Amygdala (tissue), 56 donors: ENCODE measurements at places on chromosomes 16 and 17.
A peak's percentile ranks its signal among the peaks of the same experiment; 100 is the strongest.

- no peak for DNase-seq
These were observed 6.0 kb downstream of the CLEC16A start for GRCh38 chr16:10950393-10950792.

- DNase-seq, result no peak
These were observed at the start of gene GAST for GRCh38 chr17:41711669-41712400. GAST (plus strand) TSS chr17:41712331; CDS start chr17:41715437, 3,106 bp downstream.

DNA sequence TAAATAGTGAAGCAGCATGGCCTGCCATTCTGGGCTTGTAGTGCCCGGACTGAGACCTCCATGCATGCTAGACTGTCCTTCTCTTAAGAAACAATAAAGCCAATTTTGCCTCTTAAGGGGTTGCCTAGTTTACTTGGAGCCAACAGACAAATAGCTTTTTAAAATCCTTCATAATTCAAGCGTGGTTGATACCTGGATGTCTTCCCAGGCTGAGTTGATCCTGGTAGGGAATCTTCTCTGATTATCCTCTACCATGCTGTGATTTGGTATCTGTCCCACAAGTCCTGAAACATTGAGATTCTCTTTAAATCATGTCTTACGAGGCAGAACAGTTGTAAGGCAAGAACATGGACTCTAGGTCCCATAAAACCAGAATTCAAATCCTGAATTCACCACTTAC lies 359.6 kb upstream of the CCL2 start:
- DNase-seq, result no peak

DNA sequence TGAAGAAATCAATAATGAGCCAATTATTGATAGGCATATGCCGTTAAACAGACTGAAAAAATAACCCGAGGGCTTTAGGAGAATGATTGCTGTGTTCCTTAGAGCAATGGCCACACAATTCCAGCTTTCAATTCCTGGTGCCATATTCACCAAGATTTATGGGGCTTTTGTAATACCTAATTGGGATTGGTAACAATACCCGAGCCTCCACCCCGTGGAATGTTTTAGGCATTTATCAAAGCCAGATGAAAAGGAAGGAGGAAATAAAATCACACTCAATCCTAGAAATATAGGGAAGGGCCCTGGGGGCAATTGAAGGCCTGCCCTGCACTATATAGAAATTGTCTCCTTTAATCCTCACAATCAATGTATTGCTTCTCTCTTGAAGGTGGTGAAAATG lies 42.1 kb upstream of the MLYCD start:
- DNase-seq, result no peak

GRCh38 chr17:72187556-72187955 lies 66.7 kb downstream of the SOX9 start:
- no peak for DNase-seq

DNA sequence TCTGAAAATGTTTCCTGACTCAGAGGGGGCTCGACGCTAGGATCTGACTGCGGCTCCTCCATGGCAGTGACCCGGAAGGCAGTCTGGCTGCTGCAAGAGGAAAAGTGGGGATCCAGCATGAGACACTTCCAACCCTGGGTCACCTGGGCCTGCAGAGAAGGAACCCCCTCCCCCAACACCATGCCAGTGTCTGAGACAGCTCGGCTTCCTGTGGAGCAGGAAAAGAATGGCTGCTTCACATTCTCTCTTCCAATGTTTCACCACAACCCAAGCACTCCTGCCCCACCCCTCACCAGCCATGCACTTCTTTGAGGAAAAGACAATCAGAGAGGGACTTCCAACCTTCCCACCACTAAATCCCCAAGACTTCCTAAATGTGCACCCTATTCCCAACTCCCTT lies 10.8 kb downstream of the TP53 start:
- no peak for DNase-seq

- no peak for DNase-seq
These were observed 8.3 kb downstream of the HAGH start for GRCh38 chr16:1818204-1818872.

DNA sequence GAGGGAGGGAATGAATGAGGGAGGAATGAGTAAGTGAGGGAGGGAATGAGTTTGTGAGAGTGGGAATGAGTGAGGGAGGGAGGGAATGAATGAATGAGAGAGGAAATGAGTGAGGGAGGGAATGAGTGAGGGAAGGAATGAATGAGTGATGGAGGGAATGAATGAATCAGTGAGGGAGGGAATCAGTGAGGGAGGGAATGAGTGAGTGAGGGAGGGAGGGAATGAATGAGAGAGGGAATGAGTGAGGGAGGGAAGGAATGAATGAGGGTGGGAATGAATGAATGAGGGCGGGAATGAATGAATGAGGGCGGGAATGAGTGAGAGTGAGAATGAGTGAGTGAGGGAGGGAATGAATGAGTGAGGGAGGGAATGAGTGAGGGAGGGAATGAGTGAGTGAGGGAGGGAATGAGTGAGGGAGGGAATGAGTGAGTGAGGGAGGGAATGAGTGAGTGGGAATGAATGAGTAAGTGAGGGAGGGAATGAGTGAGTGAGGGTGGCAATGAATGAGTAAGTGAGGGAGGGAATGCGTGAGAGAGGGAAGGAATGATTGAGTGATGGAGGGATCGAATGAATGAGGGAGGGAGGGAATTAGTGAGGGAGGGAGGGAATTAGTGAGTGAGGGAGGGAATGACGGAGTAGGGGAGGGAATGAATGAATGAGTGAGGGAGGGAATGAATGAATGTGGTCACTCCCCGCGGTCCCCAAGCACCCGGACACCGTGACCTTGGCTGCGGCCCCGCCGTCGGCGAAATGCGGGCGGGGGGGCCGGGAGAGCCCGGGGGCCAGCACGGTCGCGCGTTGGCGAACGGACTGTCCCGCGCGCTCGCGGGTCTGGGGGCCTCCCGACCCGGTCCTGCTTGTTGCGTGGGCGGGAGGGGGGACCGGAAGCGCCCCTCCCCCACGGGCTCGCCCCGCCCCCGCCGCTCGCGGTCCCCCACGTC lies 1.1 kb upstream of the UBE2I start:
- DNase-seq, result no peak

GRCh38 chr17:68860941-68861340 lies 94.3 kb downstream of the ABCA8 start:
- DNase-seq, result no peak

DNA sequence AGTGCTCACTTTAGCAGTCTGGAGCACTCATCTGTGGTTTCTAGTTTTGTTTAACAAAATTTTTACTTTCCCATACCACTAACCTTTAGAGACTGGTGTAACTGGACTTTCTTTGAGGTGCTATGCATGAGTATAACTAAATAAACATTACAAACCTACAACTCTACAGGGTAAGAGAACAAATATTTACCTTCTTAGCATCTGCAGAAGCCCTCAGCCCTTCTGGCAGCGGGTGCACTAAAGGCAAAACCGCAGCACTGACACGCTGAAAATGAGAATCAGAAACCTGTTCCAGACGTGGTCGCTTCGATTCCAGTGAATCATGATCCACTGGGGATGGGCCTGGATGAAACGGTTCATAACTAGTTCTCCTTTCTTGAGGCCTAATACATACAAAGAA lies 43.7 kb downstream of the NCOR1 start:
- DNase-seq, result no peak

DNA sequence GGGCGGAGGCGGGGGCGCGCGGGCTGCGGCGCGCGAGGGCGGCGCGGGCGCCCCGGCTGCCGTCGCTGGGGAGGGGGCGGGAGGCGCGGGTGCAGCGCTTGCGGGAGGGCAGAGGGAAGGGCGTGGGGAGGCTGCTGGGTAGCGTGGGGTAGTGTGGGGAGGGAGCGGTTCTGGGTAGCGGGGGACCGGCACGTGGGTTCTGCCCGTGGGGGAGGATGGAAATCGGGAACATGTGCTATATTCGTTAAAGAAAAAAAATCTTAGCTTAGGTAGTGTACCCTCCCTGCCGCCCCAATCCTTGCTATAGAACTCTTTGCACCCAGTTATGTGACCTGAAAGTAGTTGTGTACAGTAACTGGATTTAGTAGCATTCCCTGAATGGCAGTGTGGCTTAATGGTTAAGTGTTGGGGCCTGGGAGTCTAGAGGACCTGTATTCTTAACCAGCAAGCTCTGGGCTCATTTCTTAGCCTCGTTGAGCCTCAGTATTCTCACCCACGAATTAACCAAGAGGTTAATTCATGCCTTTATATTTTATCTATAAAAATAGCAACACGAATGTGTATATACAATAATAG lies 646 bp downstream of the RABEP1 start:
- DNase-seq, result peak; percentile 23

DNA sequence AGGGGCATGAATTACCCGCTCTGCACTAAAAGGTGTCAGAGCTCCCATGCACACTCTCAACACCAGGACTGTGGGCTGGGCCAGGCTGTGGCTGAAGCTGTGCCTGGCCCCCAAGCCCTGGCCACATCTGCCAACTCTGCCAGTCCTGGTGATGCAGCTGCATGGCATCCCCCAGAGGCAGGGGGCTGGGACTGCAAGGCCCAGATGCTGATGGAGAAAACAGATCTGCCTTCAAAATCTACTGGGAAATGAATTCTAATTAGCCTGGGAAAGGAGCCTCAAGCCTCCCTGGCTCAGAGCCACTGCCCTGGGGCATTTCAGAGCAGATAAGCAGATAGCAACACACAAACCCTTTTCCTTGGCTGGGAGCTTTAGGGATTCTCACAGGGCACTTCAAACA lies 3.4 kb downstream of the CHST6 start:
- DNase-seq, result peak; percentile 74
